ENCODE measurements at places on chromosomes 7 and 10.

DNA sequence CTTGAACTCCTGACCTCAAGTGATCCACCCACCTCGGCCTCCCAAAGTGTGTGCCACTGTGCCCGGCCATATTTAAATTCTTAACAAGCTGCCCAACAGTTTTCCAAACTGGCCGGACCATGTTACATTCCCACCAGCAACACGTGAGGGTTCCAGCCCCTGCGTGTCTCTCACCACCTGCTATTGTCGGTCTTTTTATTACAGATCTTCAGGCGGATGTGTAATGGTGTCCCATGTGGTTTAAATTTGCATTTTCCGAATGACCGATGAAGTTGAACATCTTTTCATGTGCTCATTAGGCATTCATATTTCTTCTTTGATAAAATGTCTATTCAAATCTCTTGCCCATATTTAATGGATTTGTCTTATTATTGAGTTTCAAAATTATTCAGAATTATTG, 11.5 kb downstream of the ELFN1 start:
- DNase-seq = no peak

DNA sequence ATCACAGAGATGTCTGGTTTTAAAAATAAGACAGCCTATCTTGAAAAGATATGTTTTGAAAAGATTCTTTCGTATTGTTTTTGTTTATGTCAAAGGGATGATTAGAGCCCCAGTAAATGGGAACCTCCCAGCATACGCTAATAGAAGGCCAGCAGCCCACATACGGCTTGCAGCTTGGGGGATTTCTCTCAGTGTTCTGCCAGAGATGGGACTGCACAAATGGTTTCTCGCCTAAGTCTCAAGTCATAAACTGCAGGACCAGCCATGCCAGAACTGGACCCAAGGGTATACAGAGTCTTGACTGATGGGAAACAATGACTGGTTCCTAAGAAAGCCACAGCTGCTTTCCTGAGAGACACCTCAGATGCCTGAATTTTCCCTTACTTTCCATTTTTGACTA, 306.9 kb upstream of the DGKB start:
- DNase-seq = no peak

- no peak for DNase-seq
Observed at GRCh38 chr7:114658216-114658615, 243.6 kb downstream of the FOXP2 start.

DNA sequence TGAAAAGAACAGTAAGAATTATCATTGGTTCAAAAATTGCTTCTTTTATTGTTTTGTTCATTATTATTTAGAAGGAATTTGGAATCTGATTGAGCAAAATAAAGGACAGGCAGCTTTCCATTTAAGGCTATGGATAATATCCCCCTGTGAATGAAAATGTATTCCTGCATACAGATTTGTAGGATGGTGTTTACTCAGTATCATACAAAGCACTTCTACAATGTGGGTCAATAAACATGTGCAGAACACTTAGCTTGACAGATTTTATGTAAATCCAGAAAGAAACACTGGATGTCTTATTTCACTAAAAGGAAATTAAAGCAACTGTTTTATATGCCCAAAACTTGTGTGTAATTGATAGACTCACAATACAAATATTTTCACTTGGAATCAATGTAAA, 189.7 kb downstream of the THSD7A start:
- no peak for DNase-seq

- DNase-seq = peak; percentile 33
Observed at GRCh38 chr10:132627666-132628531, 90.3 kb downstream of the INPP5A start.

DNA sequence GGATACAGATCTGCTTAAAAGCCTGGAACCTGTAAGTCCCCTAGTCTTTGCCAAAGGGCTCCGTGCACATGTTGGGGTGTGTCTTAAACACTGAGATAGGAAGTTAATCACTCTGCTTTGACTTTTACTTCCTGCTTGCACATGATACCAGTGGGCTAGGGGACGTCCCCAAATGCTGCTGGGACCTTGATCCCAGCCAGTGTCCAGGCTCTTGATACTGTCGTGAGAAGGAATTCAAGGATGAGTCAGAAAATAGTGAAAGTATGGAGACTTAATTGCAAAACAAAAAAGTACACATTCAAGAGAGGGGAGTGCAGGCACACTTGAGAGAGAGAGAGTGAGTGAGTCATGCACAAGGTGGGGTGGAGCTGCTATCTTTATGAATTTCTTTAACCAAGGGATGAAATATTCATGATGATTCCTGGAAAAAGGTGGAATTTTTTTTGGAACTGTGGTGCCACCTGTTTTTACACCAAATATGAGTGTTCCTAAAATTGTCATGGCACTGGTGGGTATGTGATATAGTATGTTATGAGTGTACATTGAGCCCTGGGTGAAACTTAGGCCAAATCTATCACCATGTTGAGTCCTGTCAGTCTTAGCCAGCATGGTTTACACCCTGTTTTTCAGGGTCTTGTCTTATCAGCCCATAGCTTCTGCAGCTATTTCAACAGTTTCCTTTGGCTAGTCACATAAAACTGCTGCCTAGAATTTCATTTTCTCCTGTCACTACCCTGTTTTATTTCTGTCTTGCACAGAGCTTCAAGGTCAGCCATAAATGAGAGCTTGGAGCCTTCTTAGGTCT, 88.3 kb upstream of the CYP26C1 start:
- no peak for DNase-seq

DNA sequence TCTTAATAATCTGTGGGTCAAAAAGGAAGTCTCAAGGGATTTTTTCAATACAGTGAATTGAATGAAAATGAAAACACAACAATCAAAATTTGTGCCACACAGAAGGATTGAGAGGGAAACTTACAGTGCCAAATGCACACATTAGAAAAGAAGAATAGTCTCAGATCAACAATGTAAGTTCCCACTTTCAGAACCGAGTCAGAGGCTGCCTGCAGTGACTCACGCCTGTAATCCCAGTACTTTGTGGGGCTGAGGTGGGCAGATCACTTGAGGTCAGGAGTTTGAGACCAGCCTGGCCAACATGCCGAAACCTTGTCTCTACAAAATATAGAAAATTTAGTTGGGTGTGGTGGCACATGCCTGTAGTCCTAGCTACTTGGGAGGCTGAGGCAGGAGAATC, 12.5 kb upstream of the KEL start:
- DNase-seq = no peak

GRCh38 chr7:723541-723940, 3.0 kb upstream of the DNAAF5 start:
- DNase-seq = no peak

DNA sequence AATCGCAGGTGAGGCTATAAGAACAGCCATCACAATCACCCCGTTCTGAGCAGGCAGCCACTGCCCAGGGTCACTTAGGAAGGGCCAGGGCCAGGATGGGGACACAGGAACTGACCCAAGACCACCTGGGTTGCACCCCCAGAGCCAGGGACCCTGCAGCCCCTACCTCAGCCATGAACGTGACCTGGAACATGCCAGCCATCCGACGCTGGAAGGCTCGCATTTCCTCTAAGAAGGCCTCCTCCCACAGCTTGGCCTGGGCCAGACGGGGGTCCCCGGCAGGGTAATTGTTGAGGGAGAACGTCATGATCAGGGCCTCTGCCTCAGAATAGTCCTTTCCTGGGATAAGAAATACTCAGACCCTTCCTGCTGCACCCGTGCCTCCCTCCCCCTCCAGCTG, 5.0 kb downstream of the NPC1L1 start:
- DNase-seq = no peak

DNA sequence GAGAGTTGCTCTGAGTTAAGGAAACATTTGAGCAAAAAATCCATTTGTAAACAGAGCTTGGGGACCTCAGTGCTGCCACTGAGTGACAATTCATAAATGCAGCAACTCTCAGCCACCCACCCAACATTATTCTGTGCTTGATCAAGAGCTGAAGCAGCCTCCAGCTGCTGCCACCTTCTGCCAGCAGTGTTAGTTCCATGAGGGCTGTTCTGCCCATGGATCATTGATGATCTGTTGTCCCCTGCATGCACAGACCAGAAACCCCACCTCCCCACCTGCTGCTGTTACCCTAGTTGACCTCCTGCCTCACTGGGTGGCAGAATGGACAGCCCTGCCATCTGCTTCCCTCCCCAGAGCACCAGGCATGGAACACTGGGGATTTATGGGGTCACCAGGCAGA, 305.4 kb downstream of the KCNMA1 start:
- DNase-seq = no peak

DNA sequence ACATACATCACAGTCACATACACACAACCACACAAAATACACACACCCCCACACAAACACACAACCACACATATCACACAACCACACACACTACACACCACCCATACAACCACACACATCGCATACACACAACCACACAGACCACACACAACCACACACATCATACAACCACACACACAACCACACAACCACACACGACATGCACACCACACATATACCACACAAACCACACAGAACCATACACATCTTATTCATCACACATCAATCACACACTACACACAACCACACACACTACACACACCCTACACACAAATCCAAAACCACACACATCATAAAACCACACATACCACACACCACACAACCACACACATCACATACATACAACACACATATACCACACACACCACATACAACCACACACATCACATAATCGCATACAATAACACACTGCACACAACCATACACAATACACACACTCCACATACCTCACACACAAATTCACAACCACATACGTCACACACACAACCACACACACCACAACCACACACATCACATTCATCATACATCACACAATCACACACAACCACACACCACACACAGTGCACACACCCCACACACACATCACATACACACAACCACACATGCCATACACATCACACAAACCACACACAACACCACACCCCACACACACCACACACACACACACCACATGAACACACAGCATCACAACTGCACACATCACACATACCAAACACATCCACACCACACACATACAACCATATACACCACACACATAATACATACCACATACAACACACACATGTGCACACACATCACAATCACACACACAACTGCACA, 30.4 kb downstream of the GPRIN2 start:
- peak; percentile 1 for DNase-seq

GRCh38 chr7:45663167-45663921, 89.2 kb downstream of the ADCY1 start:
- DNase-seq = peak; percentile 27

- no peak for DNase-seq
Observed at GRCh38 chr7:16833373-16833772, 28.6 kb upstream of the AGR2 start.

GRCh38 chr7:96422388-96422787, 100.5 kb upstream of the SLC25A13 start:
- DNase-seq = no peak

DNA sequence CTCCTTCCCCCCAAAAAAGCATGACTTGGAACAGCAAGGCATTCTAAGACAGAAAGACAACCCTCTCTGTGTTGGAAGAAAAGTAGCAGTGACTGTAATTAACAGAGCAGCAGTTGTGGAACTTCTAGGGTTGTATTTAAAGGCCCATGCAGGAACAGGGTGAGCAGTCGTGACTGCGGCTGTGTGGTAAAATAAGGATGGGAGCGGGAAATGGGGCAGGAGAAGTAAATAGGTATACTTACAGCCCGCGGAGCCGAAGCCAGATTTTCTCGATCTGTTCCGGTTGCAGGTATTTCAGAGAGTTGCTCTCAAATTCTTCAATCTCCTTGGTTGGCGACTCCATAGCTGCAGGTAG, 179 bp downstream of the PDE1C start:
- DNase-seq = no peak

- DNase-seq = peak; percentile 10
Observed at GRCh38 chr10:17910125-17910789, 41.5 kb upstream of the SLC39A12 start.

GRCh38 chr7:106752367-106752766, 91.4 kb upstream of the CCDC71L start:
- no peak for DNase-seq

DNA sequence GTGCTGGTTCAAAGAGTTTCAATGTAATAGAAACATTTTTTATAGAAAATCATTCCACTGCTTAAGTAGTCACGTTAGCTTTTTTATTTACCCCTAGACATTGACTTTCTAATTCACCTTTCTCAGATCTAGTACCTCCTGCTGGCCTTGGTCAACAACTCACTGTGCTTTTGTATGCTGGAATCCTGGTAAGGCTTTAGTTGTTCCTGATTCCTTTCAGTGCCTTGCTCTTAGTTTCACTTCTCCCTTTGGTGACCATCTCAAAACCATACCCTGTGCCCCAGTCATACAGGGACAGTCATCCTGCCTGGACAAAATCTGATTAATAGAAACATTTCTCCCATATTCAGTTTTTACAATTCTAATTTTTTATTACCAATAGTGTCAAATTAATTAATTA, 130.2 kb downstream of the GPR37 start:
- no peak for DNase-seq

- no peak for DNase-seq
Observed at GRCh38 chr7:100914879-100915447, 19.3 kb upstream of the ACHE start.

DNA sequence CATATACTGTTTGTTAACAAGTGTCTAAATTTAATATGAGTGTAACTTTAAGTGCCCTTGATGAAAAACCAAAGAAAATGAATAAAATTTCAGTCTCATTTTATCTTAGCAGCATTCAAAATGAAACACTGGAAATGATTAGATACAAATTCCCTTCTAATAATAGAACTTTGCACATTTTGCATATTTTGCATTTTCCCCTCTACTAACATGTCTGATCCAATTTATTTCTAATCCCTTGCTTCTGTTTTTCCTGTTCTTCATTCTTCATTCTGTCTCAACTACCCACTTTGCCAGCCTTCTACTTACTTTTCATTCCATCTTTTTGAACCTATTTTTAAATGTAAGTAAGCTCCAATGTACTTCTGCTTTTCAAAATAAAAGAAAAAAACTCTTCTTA, 42.7 kb upstream of the SEMA3D start:
- no peak for DNase-seq

GRCh38 chr10:110528224-110528996, 30.7 kb downstream of the DUSP5 start:
- no peak for DNase-seq

GRCh38 chr10:124995605-124996004, 53.7 kb downstream of the ZRANB1 start:
- no peak for DNase-seq

DNA sequence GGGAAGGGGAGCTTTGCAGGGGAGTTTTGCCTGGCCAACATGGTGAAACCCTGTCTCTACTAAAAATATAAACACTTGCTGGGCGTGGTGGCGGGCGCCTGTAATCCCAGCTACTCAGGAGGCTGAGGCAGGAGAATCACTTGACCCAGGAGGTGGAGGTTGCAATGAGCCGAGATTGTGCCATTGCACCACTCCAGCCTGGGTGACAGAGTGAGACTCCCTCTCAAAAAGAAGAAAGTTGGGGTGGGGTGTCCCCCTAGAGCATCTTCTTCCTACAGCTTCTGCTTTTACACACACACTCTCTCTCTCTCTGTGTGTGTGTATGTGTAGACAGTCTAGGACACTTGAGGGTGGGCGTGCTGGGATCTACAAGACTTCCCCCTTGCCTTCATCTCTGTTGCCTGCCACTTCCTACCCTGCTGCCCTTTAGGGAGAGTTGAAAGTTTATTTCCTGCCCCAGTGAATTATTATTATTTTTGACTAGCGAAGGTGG, 21.7 kb downstream of the PLAU start:
- DNase-seq = no peak
